Epithelial cell of alveolus of lung (primary cell): ENCODE measurements at places on chromosomes 4 and X. TPM values are rescaled to one million over a fixed set of nuclear protein-coding genes. Genes with fewer than 3 reads are reported as not detected.

The PRKG2 gene
- 1.9 and 22.0 TPM in 2 replicates for total RNA-seq

The HTN1 gene
- not detected in 2 replicates for total RNA-seq

The REELD1 gene
- total RNA-seq: not detected in 2 replicates

The HSFX3 gene
- not detected in 2 replicates for total RNA-seq

The CITED1 gene
- not detected in 2 replicates for total RNA-seq

The MXD4 gene
- total RNA-seq: 47.4 and 77.3 TPM in 2 replicates

The CD99L2 gene
- 65.3 and 66.1 TPM in 2 replicates for total RNA-seq

The F9 gene
- not detected in 2 replicates for total RNA-seq

The USP17L21 gene
- total RNA-seq: not detected in 2 replicates

The CT83 gene
- total RNA-seq: not detected in 2 replicates
